ENCODE measurements at places on chromosomes 4 and X. TPM values are rescaled to one million over a fixed set of nuclear protein-coding genes. Genes with fewer than 3 reads are reported as not detected.

DNA sequence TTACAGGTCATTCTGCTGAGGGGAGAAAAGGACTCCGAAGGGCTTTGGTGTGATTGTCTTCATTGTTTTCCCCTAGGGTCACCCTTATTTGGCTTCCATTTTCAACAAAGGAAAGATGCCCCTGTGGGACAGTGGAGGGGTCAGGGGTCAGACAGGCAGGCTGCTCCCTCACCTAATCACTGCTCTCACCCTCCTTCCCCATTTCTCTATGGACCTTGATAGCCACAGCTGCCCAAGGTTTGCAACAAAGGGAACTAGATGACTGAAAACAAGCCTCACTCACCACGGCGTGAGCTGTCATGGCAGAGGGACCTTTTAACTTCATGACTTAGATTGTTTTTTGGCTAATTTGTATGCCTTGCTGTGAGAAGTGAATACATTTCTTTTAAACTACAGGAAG lies 40.7 kb downstream of the C4orf51 start:
- DNase-seq: no peak
- H3K4me3 ChIP-seq: no peak overlapping the region
- no peaks in the 10 kb centered on the region for H3K36me3 ChIP-seq
- no peaks in the 10 kb centered on the region for H3K4me1 ChIP-seq

- H3K27ac ChIP-seq: no peak overlapping the region
- H3K4me3 ChIP-seq: no peak overlapping the region
- peak; percentile 29 for DNase-seq
- H3K27me3 ChIP-seq: no peaks in the 10 kb centered on the region
- H3K4me1 ChIP-seq: 0 out of 2 replicates have a peak, but pooled peaks cover 3% of the 10 kb centered on the region
Observed at GRCh38 chr4:183600189-183600685, 58.7 kb downstream of the RWDD4 start.

Gene GLRA2
- not detected for total RNA-seq

Gene UBQLN2
- total RNA-seq: 20.3 TPM

DNA sequence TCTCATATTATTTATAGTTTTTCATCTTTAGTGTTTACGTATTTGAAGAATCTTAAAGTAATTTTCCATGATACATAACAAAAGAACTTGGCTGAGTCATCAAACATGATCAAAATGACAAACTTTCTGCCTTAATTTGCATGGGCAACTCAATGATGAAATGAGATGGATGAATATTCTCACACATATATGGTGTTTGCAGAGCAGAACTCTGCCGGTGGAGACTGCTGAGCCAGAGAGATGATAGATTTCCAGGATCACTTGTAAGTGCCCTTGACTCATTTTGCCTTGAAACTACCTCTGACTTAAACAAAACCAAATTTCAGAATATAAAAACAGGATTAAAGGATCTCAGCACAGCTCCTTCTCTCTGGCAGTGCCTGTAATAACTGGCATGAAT lies 38.2 kb downstream of the TRPC3 start:
- DNase-seq: no peak
- H3K4me3 ChIP-seq: no peak overlapping the region
- no peak overlapping the region for H3K27ac ChIP-seq
- H3K36me3 ChIP-seq: no peaks in the 10 kb centered on the region
- no peaks in the 10 kb centered on the region for H3K27me3 ChIP-seq

GRCh38 chr4:156021298-156021697 lies 67.6 kb upstream of the CTSO start:
- H3K4me3 ChIP-seq: no peak overlapping the region
- no peak overlapping the region for H3K27ac ChIP-seq
- no peaks in the 10 kb centered on the region for H3K36me3 ChIP-seq
- no peak for DNase-seq
- H3K4me1 ChIP-seq: no peaks in the 10 kb centered on the region

Data from Caco-2 (cell line).